Stimulated activated CD8-positive, alpha-beta memory T cell treated with anti-CD3 and anti-CD28 coated beads, Interleukin-4, amount 100 ng/mL, for 4 hours (primary cell): ENCODE measurements at places on chromosomes 2 and 18.

DNA sequence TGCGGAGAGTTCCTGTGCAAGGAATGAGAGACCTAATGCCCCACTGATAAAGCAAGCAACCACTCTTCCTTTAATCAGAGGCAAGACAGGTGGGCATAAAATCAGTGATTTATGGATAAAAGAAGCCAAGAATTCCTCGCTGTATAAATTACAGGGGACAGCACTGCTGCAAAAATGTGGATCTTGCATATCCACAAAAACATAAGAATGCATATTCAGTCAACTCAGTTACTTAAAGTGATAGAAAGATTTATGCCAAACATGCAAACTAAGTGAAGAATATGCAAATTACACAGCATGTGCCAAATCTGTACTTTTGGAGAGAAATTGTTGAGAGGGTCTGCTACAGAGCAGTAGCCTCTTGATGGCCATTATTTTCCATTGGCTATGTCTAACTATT is 67.2 kb downstream of the FAM124B start:
- no peak for DNase-seq

DNA sequence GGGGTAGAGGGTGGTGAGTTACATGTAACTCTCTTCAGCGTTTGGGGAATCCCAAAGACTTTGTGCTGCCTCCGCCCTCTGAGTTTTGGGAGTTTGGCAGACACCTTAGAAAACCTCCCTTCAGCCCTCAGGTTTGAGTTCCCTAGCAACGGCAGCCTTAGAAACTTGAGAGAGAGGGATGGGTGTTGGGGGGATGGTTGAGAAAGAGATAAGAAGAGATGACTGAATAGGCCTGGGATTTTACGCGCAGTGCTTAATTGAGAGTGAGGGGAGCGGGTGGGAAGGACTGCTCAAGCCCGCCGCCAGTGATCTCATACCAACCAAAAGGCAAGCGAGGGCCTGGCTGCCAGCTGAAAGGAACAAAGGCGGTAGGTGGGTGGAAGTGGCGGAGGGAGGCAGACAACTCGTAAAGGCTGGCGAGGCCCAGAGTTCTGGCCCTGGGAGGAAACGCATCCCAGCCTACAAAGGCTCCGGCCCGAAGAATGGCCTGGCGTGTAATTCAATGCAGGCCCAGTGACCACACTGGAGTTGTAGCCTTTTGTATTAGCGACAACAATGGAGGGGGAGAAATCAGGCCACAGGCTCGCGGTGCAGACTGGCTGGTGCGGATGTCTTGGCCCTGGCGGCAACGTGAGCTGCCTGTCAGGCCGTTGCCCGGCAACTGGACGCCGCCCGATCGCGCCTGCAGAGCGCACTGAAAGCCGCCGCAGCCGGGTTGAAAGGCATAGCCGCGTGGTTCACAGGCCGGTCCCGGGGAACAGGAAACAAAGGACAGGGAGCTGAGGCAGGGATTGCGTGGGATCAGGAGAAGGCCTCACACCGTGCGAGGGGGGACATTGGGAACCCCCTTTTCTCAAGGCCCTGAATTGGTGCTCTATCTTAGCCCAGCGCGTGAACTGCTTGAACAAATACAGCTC is 39.9 kb upstream of the DARS1 start:
- no peak for DNase-seq

GRCh38 chr2:181077128-181077709 is 96.8 kb downstream of the UBE2E3 start:
- no peak for DNase-seq

DNA sequence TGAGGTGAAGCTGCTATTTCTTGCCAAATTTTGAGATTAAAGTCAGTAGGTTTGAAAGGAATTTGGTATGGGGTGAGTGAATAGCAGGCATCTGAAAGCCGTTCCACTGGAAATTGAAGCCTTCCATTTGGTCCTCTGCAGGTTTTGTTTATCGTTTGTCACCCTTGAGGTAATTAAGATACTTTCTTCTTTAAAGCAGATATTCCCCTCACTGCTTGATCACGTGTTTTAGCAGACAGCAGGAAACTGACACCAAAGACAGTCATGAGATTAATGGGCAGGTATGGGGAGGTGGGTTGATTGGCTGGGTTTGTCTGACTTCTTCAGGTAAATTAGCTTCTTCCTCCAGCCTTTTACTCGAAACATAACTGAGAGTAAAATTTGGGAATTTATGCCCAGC is 10.7 kb downstream of the LPIN1 start:
- no peak for DNase-seq

DNA sequence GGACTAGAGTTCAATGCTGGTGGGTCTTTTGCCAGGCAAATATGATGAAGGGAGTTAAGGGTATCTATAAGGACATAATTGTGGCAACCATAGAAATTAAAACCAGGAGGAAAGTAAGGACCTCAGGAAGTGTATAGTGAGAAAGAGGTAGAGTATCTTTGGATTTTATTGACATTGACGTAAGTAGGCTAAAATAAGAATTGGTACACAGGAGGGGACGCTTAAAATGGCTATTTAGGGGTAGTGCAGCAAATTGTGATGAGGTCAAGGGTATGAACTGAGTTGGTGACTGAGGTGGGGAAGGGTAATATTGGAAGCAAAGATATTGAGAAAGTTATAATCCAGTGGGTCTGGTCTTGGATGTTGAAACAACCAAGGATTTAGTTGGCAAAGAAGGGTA is 42.7 kb downstream of the MARCHF7 start:
- no peak for DNase-seq

- DNase-seq, result no peak
These were observed 44.4 kb downstream of the ACVR1 start for GRCh38 chr2:157831573-157832315.

GRCh38 chr2:11784747-11785610 is 38.5 kb downstream of the LPIN1 start:
- no peak for DNase-seq

DNA sequence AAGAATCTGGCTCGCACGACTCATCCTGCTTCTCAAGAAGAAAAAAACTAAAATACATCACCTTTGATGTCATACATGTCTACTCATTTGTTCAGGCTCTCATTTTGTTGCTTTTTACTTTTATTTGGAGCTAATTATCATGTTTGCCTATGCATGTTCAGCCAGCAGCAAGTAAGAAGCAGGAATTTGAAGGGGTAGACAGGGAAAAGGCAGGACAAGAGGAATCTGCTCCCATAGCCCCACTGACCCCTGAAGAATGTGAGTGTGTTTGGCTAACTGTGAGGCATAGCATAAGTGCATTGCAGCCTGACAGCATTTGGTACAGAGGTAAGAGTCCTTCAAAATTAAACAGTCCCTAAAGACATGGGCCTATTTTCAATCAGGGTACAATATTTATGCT is 72.7 kb downstream of the NYAP2 start:
- no peak for DNase-seq

DNA sequence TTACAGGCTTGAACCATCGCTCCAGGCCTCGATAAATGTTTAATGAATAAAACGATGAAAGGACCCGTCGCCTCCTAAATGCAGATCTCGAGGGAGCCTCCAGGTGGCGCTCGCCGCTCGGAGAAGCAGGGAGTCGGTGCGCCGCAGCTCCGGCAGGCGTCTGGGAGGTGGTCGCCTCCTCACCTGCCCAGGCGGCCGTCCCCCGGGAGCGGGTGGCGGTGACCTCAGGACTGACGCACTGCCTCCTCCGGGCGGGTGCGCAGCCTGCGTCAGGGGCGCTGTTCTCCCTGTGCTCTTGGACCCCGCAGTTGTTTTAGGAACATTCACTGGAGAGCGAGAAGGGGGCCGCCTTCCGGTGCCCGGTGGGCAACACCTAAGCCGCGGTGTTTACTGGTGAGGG is 38.6 kb upstream of the POLE4 start:
- DNase-seq, result peak; percentile 22

GRCh38 chr2:134588556-134588955 is 130.2 kb downstream of the TMEM163 start:
- DNase-seq, result no peak

DNA sequence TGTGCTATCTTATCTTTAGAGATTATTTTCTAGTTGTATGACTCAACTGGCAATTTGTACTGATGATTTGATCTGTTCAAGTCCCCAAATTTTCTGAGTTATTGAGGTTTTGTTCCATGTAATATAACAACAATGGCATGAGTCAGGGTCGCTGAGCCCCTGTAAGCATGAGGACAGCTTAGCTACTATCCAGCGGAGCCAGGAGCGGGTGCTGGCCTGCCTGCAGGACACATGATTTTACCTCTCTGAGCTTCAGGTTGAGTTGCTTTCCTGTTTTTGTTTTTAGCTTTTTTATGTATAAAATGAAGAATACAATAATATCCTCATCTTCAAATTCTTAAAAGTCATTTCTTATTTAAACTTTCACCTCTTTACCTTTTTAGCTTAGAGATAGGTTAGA is 561.1 kb downstream of the CNTNAP5 start:
- DNase-seq, result no peak

- DNase-seq, result no peak
These were observed 112.4 kb upstream of the RIOK3 start for GRCh38 chr18:23340661-23341060.

DNA sequence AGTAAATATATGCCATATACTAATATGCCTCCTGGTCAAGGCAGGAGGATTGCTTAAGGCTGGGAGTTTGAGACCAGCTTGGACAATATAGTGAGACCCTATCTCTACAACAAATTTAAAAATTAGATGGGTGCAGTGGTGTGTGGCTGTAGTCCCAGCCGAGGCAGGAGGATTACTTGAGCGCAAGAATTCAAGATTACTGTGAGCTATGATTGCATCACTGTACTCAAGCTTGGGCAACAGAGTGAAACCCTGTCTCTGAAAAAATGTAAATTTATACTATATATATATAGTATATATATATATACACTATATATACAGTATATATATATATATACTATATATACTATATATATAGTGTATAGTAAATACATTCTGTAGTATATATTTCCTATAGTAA is 30.0 kb upstream of the NPC1 start:
- DNase-seq, result no peak

- no peak for DNase-seq
These were observed 91.9 kb downstream of the PPP1R1C start for GRCh38 chr2:182077448-182078142.

DNA sequence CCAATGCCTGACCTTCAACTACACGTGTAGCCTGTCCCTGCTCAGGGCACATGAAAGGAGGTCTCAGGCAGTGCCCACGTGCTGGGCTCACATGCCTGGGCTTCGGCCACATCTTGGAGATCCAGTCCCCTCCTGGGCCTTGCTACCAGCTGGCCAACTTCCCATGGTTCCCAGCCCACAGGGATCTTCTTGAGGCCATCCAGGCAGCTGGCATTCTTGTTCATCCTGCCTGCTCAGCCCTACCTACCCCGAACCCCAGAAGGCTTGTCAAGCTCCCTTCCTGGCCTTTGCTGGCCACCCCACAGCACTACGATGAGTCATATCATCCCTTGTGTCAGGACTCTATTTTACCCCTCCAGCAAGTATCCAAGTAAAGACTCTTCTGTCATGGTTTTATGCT is 97.1 kb downstream of the ZBTB7C start:
- no peak for DNase-seq

DNA sequence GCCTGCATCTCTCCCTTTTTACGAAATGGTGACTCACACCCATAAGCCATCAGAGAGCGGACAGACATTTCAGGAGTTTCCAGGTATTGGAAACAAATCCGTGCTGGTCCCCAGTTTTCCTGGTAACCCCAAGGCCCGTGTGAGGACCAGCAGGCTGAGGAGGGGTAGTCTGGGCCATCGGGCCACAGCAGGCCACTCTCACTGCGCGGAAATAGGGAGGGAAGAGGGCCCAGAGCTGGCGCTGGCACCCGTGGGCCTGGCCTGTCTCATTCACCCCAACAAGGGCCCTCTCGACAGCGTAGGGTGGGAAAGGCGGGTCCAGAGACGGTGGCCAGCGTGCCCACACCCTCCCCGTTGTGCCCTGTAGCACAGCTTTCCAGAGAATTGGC is 13.7 kb upstream of the FAHD2A start:
- no peak for DNase-seq

- no peak for DNase-seq
These were observed 19.0 kb upstream of the TMEM214 start for GRCh38 chr2:27013738-27014137.

- DNase-seq, result no peak
These were observed 29.3 kb downstream of the PELI1 start for GRCh38 chr2:64114912-64115277.

DNA sequence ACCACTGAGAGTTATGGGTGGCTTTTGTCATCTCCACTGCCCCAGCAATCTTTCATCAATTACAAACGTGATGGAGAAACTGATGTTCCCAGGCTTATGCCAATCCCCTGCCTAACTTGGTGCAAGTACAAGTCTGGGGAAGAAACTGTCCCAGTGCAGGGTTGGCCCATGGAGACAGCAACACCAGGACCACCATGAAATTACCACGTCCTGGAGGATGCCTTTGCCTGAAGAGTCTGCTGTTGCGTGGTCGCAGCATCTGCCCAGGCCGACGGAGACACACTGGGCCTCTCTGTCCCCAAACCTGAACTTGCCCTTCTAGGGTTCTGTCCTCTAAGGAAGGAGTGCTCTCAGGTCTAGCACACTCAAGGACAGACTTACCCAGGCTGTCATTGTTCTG is 496.8 kb upstream of the RAB6C start:
- no peak for DNase-seq

DNA sequence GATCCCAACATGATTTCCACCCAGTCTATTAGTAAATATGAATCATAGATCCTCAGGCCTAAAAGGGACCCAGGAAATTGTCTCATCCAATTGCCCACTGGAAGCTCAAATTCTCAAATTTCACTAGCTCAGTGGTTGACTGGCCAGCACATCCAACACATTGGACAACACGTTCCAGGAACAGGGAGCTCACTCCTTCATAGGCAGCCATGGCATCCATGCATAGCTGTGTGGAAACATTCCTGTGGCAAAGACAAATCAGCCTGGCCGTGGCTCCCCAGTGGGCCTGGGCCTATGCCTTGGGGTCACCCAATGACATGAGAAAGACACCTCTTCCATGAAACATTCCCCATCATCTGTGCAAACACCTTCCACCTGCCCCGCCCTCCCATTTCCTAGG is 261.1 kb downstream of the ANAPC1 start:
- no peak for DNase-seq

DNA sequence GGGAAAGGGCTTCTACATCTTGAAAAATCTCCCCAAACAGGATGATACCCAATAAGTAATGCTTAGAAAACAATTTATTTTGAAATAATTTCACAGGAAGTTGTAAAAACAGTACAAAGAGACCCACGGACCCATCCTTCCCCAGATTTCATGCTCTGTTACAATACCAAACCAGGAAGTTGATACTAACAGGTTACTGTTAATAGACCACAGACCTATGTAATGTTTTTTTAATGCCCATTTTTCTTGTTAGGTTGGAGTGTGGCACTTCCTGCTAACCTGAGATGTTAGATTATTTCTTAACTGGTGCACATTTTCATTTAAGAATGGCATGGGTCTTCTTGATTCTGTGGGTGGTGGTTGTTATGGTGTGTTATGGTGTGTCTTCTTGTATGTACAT is 21.4 kb upstream of the MGAT5 start:
- no peak for DNase-seq
